ENCODE measurements at places on chromosomes 5 and 9.
A peak's percentile ranks its signal among the peaks of the same experiment; 100 is the strongest.

GRCh38 chr9:93124793-93125192 lies 9.3 kb downstream of the NINJ1 start:
- DNase-seq, result peak; percentile 2

DNA sequence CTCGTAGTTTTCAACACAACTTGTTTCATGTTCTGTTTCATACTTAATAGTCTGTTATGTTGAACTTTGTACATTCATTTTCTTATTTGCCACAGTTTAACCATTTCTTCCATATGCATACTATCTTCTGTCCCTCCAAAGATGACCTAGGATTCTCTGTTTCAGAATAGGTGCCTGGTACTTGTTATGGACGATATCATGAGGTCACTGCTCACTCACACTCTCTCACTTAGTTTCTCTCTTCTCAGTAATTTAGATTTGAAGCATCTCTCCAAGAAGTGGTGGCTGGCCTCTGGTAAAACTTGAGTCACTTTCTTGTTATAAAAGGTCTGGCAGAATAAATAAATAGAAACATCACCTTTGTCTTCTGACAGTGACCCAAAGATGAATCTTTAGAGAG lies 28.4 kb downstream of the FBXO38 start:
- DNase-seq, result no peak

GRCh38 chr5:107743373-107744000 lies 72.8 kb upstream of the EFNA5 start:
- no peak for DNase-seq

DNA sequence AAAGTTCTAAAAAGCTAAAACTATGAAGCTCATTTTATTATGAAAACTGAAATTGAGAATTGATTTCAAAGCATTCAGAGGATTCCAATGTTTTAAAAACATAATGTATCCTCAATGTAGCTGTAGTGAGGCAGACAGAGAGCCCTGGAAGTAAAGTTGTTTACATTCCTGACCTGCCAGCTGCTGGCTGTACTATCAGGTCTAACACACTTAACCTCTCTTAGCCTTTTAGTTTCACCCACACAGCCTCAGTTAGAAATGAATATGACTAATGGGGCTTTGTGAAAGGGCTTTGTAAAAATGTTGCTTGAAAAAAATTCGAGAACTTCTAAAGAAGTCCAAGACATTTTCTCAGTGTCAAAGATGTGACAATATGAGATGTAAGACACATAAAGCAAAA lies 122.6 kb downstream of the FBXL17 start:
- DNase-seq, result no peak

DNA sequence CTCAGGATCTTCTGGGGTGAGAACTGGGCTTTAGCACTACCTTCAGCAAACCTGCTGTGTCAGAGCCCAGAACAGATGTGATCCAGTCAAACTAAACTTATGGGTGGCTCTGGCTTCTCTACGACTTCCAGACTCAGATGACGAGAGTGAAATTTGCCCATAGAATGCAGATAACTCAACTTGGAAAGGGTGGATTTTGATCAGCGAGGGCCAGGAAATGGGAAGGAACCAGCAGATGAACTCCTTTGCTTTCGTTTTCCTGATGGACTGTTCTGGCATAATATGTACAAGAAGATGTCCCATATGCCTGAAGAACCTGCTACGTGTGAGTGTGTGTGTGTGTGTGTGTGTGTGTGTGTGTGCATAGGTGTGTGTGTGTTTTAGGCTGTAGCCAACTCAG lies 132.0 kb upstream of the MOCS2 start:
- DNase-seq, result no peak

- no peak for DNase-seq
Measured at GRCh38 chr9:93510041-93510440, 56.7 kb upstream of the FAM120AOS start.

GRCh38 chr5:23169660-23170416 lies 316.7 kb upstream of the CDH12 start:
- no peak for DNase-seq

- DNase-seq, result no peak
Measured at GRCh38 chr5:133389066-133389590, 223.2 kb downstream of the FSTL4 start.

GRCh38 chr9:97405551-97405950 lies 6.3 kb upstream of the TDRD7 start:
- no peak for DNase-seq

- DNase-seq, result no peak
Measured at GRCh38 chr5:77847814-77848290, 71.7 kb upstream of the TBCA start.

- no peak for DNase-seq
Measured at GRCh38 chr9:116027511-116027910, 126.1 kb upstream of the PAPPA start.

- no peak for DNase-seq
Measured at GRCh38 chr5:163498886-163499285, 6.5 kb upstream of the MAT2B start.

DNA sequence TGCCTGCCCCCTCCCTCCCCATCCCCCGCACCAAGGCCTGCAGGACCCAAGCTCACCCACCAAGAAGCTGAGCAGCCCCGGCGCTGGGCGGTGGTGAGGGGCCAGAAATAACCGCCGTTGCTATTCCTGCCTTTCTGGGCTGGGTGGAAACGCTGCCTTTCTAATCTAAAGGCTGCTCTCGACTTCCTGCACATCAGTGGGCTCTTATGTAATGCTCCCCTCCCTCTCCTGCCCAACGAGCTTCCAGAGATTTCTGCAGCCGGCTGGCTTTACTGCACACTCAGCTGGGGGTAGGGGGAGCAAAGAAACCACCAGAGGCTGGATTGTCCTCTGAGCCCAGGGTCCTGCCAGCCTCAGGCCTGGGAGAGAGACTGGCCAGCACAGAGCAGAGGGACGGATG lies 6.9 kb upstream of the EGR1 start:
- DNase-seq, result no peak
